Stimulated activated CD8-positive, alpha-beta memory T cell treated with anti-CD3 and anti-CD28 coated beads, Interleukin-15, amount 100 ng/mL, for 48 hours (primary cell): ENCODE measurements at places on chromosomes 5 and 9.

- DNase-seq, result no peak
Measured at GRCh38 chr5:1208221-1208742, 6.9 kb downstream of the SLC6A19 start.

DNA sequence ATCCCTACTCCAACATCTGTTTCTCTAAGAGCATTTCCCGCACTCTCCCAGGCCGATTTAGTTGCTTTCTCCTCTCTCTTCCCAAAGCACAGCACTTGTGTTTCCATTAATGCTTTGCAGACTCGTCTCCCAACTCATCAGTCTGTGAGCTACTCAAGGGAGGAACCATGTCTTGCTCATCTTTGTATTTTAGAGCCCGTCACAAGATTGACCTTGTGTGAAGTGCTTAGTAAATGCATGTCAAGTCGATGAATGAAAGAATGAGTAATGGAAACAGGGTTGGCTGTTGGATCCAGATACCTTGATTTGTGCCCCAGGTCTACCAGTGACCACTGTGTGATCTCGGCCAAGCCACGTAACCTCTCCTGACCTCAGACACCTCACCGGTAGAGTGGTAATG, 99.3 kb downstream of the KLF4 start:
- DNase-seq, result no peak

GRCh38 chr9:35293376-35293964, 131.7 kb downstream of the UNC13B start:
- no peak for DNase-seq

DNA sequence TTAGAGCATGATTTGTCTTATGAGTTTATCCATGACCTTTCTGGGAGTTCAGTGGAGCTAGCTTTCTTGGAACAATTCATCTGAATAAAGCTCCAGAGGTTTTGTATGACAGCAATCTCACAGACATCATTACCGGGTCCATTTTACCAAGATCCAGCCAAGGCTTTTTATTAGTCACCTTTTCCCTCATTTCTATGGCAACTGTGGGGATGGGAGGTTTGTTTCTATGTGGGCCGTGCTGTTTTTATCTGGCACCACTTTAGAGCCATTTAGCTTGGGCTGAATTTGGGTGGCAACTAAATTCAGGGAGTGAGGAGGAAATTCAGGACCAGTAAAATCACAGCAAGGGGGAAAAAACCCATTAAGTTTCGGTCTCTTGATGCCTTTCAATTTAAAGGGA, 245.7 kb downstream of the NSG2 start:
- no peak for DNase-seq
